ENCODE measurements at places on chromosomes 1 and 21.

GRCh38 chr1:185632659-185633423 is 101.3 kb upstream of the HMCN1 start:
- no peak for DNase-seq

- DNase-seq, result no peak
Observed at GRCh38 chr1:70195342-70195741, 10.0 kb downstream of the LRRC40 start.

- no peak for DNase-seq
Observed at GRCh38 chr1:230730977-230731376, 16.2 kb upstream of the CAPN9 start.

GRCh38 chr1:151843398-151843797 is 3.8 kb upstream of the C2CD4D start:
- no peak for DNase-seq

DNA sequence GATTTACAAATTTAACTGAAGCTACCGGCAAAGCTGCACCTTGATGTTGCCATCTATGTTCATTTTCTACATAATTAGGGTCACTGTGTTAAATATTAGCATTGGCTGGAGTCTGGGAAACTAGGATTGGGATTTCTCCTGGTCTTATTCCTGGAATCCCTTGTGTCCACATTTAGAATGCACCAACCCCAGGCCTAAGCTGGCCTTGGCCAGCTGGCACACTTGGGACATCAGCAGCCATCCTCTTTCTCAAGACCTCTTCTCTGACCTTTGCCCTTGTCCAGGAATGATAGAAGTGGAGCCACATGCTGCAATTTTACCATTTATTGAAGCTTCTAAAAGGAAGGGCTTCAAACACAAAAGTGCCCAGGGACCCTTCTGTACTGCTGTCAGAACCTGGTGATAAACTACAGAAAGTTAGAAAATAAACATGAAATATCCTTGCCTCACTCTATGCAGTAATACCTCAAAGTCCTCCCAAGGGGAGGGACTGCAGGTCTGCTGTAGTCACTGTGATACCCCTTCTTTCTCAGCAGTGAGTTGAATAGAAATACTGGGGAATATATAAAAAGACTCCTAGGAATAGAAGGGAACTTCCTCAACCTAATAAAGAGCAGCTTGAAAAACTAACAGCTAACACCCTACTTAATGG is 13.7 kb upstream of the PIGC start:
- no peak for DNase-seq

DNA sequence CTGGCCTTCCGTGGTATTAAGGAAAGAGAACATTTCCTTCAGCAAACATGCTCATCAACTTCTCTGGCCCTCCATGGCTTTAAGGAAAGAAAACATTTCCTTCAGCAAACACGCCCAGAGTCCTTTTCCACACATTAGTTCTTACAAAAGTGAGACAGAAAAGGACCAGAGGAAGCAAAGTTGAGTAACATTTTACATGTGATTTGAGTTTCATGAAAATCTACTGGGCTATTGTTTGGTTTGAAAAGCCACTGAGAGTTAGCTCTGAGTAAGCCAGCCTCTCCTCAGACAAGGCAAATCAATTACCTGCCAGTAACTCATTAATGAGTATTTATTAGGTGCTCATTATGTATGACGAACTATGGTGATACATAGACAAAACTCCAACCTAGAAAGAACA is 78.0 kb downstream of the NID1 start:
- DNase-seq, result no peak

All from vagina (tissue), 2 donors.